ENCODE measurements at places on chromosomes 11 and 22. TPM values are rescaled to one million over a fixed set of nuclear protein-coding genes. Genes with fewer than 3 reads are reported as not detected.

- peak; percentile 74 for DNase-seq
These were observed 4.3 kb upstream of the AMPD3 start for GRCh38 chr11:10450462-10451425.

DNA sequence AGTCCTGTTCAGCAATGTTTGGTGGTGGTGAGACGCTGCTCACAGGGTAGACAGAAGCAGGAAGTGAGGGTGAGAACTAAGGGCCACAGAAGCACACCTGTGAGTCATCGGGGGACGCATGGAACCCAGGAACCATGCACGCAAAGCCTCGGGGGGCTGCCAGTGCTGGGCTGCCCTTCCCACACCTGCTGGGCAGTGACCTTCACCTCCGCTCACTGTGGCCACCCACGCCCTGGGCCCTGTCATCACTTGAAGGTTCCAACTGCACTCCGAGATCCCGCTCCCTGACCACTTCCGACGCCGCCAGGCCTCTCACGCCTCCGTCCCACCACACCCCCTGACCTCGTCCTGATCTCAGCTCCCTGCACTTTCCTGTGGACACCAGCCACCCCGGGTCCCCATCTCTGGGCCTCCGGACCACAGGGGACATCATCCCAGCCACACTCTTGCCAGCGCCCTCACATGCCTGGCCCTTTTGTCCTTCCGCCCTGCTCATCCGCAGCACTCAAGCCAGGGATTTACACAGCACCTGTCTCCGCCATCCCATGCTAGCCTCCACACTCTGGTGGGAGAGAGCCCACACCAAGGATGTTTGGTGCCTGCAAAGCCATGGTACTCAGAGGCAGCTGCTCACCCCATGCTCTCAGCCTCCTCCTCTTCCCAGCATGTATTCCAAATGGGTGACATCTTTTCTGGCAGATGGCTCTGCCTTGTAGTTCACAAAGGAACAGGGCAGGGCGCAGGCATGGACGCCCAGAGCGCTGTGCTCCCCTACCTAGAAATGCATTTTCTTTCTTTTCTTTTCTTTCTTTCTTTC lies 23.1 kb upstream of the ATXN10 start:
- DNase-seq = no peak

The YAP1 gene
- 161 TPM for total RNA-seq

The SPECC1L gene
- 19.0 TPM for total RNA-seq

The C11orf86 gene
- not detected for total RNA-seq

The CLTCL1 gene
- total RNA-seq = 6.2 TPM

The P2RX3 gene
- 0.18 TPM for total RNA-seq

The TMPRSS5 gene
- total RNA-seq = not detected
